ENCODE measurements at places on chromosomes 1 and 21. TPM values are rescaled to one million over a fixed set of nuclear protein-coding genes. Genes with fewer than 3 reads are reported as not detected.

The SMIM1 gene
- total RNA-seq, result 10.8 TPM

GRCh38 chr1:54742282-54742681 lies 22.0 kb downstream of the PARS2 start:
- peaks cover 34% of the 10 kb centered on the region for H3K36me3 ChIP-seq
- no peak for DNase-seq
- no peak overlapping the region for H3K4me3 ChIP-seq
- H3K4me1 ChIP-seq, result no peaks in the 10 kb centered on the region

The CELA3A gene
- not detected for total RNA-seq

GRCh38 chr1:207847116-207847515 lies 63.8 kb downstream of the CD34 start:
- peaks cover 40% of the 10 kb centered on the region for H3K4me1 ChIP-seq
- H3K36me3 ChIP-seq, result peaks cover 9% of the 10 kb centered on the region
- peak; percentile 91 for DNase-seq
- H3K27ac ChIP-seq, result peak overlapping the region; percentile 95
- no peaks in the 10 kb centered on the region for H3K27me3 ChIP-seq
- no peak overlapping the region for H3K4me3 ChIP-seq

DNA sequence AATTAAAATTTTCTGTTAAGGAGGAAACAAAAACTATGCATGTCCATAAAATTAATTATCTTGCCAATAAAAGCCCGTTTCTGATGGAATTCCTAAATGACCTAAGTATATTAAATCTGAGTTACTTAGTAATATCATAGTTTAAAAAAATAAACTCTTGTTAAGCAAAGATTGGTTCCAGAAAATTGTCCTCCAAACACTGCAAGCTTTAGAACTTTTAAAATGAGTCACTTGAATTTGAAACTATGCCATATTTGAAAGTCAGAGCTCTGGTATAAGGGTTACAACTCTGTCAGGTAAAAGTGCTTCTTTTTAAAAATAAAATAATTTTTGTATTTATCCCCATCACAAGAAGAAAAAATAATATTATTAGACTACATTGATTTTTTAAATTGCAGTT lies 409.5 kb downstream of the PLPP3 start:
- H3K4me3 ChIP-seq, result no peak overlapping the region
- no peaks in the 10 kb centered on the region for H3K27me3 ChIP-seq
- peak; percentile 45 for DNase-seq
- H3K4me1 ChIP-seq, result no peaks in the 10 kb centered on the region

DNA sequence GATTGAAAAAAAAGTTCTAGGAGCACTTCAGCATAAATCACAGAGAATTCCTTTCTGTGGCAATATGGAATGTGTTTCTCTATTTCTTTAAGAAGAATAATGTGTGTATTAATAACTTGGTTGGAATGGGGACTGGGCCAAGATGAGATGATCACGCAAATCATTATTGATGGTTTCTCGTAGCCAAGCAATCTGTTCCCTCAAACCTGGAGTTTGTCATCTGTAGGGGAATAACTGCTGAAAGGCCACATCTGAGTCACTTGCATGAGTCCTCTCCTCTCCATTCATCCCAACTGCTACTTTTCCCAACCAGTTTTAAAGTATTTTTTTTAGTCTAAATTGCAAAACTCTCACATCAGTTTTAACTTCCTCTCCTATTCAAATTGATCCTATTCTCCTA lies 480.4 kb downstream of the PLPP3 start:
- no peaks in the 10 kb centered on the region for H3K4me1 ChIP-seq
- no peak for DNase-seq
- H3K4me3 ChIP-seq, result no peak overlapping the region
- no peaks in the 10 kb centered on the region for H3K27me3 ChIP-seq

All from PC-3 (cell line).